ENCODE measurements at places on chromosomes 12 and 14. TPM values are rescaled to one million over a fixed set of nuclear protein-coding genes. Genes with fewer than 3 reads are reported as not detected.

GRCh38 chr12:93853698-93854478 is 176.7 kb downstream of the CRADD start:
- DNase-seq = peak; percentile 52

DNA sequence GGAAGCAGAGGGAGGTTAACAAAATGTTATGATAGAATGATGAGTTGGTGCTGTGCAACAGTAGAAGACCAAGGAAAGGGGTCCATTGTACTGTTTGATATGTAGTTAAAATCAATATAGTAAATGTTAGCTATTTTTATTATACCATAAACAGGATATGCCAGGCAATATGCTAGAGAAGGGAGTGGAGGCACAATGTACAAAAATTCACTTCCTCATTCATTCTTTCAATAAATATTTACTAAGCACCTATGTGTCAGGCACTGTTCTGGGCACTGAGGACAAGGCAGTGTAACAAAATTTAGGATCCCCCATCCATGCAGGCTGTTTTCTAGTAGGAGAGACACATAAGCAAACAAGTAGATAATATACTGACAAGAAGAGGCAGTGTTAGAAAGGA is 25.0 kb downstream of the FGD6 start:
- DNase-seq = no peak

Gene PRPH
- 0.35 TPM for total RNA-seq

- no peak for DNase-seq
These were observed 3.6 kb downstream of the CMA1 start for GRCh38 chr14:24504425-24504950.

Gene LRRIQ1
- total RNA-seq = not detected

DNA sequence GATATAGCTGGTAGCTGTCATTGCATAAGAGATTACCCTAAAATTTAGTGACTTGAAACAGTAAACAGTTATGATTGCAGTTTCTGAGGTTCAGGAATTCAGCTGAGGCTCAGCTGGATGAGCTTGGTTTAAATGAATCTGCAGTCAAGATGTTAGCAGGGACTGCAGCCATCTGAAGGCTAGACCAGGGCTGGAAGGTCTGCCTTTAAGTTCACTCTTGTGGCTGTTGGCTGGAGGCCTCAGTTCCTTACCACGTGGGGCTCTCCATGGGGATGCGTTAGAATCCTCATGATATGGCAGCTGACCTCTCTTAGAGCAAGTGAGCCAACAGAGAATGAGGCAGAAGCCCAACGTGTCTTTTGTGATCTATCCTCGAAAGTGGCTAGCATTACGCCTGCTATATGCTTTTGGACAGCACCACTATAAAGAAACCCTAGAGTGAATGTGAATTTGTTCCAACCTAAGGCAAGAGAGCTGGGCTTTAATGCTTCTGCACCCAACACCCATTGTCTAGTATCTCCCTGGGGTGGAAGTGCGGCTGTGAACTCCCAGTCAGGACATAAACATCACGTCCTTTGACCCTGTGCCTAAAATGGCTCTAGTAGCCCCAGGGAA is 26.0 kb downstream of the HSPB8 start:
- DNase-seq = no peak

- DNase-seq = no peak
These were observed 171.9 kb downstream of the PRKCH start for GRCh38 chr14:61493239-61493638.

- no peak for DNase-seq
These were observed 30.4 kb upstream of the LRIG3 start for GRCh38 chr12:58950739-58951100.

DNA sequence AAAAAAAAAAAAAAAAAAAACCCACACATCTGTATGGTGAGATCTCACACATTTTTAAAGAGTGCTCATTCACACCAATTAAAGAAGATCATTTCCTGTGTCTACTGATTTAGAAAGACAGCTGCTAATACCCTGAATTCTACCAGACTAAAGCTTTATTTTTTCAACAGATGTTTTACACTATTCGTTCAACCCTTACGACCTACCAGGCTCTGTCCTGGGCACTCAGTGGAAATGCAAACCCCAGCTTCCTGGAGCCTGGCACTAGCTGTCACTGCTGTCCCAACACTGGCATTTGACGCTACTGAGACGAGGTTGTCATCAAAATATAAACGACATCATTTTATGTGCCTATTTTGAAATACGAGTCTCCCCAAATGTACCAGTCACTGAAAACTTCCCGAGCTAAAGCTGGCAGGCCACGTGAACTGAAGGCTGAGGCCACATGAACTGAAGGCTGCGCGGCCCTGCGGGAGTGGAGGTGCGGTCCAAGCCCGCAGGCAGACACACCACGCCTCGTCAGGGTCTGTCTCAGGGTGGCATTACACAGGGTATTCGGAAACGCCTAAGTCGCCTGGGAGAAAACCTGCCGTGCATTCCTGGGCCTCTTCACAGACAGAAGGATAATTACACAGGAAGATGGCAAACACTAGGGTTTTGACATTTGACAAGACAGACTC is 27.2 kb downstream of the SLC15A4 start:
- DNase-seq = no peak

DNA sequence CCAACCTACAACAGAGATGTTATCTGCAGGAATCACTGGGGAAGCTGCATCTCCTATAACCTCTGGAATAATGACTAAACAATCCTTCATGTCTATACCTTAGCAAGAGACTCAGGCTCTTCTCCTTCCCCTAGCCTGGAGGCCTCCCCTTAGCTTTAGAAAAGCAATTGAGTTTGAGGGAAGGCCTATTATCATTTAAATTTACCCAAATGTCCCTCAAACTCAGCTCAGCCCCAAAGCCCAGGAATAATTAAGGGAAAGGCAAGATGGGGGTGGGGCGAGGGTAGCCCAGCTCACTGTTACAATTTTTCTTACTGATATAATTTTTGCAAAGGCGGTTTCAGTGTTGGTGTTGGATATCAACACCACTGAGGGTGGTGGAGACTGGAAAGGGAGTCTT is 151.4 kb upstream of the EEA1 start:
- no peak for DNase-seq

Gene OASL
- total RNA-seq = 135 TPM

DNA sequence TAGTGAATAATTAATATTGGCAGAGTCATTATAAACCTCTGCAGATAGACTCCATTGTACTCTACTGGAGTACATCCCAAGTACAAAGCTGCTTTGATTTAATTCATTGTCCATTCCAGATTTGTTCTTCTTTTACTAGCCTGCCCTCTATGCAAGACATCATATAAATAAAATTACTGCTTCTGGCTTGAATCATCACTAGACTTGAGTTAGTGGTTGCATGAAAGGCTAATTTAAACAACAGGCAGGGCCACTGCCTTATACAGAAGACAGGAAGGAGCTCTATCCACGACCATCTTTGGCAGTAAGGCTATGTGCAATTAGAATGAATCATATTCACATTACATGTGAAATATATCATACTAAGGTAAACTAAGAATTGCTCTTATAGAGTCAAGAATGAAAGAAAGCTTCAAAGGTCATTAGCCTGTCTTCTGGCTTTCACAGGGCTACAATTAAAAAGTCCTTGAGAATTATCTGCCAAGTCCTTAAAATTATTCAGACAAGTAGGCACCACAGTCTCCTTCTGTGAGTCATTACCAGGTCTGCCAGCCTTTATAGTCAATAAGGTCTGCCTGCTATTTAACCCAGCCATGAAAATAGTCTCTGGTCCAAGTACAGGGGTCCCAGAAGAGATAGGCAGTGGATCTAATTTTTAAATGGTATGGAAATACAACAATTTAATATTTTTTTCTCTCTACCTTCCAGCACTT is 631.8 kb downstream of the TMTC2 start:
- DNase-seq = no peak

DNA sequence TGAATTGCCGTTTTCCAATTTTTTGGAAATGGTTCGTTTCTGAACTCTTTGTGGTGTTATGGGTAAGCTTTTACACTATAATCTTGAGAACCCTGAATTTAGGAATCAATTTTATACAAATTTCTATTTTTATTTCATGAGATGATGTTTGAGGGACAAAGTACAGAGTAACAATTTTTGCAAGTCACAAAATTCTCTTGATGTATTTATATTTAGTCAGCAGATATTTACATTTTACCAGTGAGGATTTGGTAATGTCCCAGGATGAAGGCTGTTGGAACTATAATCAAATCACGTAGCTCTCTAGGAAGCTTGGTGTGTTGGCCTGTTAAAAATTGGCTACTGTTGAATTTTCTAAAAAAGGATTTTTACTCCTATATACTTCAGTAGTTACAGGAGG is 24.2 kb downstream of the GPATCH2L start:
- no peak for DNase-seq

DNA sequence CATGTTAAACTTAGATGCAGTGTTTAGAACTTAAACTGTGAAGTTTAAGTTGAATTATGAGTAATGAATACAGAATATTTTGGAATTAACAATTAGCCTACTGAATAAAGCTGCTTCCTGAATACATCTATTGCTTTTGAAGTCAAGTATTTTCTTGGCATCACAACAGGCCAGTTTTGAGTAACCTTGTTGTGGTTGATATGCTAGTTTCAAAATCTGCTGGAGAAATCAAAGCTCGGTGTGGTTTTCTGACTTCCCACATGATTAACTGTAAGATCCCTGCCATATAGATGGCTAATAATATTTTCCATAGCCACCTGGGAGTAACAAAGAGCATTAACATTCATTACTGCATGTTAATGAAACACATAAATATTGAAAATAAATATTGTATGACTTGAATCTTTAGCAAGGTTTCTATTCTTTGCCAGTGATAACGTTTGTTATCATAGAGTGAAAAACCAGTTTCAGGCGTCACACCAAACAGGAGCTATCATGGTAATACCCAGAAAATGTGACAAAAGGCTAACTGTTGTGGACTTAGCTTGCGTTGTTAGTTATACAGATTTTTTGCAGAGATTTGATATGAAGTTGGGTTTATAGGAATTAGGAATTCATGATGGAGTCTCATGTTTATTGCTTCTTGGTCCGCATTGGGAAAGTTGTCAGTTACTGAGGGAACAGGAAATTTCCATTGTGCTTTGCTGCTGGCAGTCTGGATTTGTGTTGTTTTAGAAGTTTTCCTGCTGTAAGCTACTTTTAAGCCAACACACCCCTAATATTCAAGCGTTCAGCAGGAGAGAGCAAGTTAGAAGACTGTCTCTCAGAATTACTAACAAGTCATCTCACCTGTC is 32.1 kb downstream of the PPFIBP1 start:
- no peak for DNase-seq

- DNase-seq = no peak
These were observed 245.8 kb upstream of the RMST start for GRCh38 chr12:97216848-97217247.

DNA sequence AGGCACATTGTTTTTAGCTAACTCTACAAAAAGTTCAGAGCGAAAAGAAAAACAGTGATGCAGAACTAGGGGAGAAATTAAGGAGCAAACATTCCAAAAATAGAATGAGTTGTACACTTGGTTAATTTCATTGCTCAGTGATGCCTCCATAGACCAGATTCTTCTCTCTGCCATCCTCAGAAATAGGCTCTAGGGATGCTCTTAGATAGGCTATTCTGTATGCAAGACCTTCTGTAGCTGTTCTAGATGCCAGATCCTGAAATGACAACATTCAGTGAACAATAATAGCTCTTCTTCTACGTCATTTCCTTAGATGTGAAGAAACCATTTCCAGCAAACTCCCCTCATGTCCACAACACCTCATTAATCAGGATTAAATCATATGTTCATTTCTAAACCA is 466.3 kb downstream of the DIO2 start:
- no peak for DNase-seq

GRCh38 chr14:91380610-91381371 is 36.8 kb downstream of the CCDC88C start:
- DNase-seq = no peak

DNA sequence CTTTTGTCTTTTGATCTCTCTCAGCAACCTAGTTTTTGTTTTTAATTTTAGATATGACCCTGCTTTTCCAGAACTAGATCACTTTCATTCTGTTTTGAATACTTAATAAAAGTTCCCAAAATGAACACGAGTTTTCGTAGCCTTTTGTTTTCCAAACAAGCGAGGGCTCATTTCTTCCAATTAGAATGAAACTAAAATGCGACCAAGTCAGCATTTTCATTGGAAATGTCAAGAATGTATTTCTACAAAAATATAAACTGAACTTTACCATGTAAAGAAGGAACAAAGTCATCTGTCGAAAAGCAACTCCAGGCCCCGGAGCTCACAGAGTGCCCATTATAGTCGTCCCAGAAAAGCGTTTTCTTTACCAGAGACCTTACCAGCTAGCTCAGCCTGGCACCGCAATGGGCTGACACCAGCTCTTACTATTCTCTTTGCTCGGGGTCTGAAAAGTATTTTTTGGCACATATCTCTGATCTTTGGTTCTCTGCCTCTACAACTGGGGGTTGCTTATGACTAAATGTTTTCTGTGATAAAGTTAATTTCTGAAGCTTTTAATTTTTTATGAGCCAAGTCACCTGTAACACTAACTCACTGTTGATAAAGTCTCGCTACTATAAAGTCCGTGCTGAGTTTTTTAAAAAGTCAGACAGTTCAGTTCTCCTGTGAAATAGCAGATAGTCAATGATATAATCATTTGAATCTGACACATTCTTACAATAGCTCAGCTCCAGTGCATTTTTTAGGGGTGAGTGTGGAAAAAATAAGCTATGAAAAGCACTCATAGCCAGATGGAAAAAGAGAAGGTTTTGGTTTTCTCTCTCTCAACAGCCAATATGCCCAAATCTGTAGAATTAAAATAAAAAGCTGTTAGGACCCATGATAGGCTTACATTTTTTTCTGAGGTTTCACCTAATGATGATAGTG is 43.4 kb downstream of the SAMD4A start:
- DNase-seq = no peak

DNA sequence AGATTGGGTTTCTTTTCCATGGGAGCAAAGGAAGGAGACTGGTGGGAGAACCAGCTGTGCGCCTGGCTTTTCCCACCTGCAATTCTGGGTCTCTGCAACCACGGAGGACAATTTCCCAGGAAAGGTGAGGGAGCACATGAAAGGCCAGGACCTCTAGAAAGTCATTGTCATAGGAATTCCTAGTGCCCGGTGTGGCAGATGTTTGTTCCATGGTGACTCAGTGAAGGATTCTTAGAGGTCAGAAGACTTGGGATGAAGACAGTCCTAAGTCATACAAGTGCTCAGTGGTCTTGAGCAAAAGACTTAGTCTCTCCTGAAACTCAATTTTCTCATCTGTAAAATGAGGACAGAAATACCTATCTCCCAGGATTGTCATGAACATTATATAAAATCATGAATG is 51.3 kb downstream of the KCNA5 start:
- no peak for DNase-seq

Gene PPP4R4
- total RNA-seq = 0.68 TPM

- DNase-seq = no peak
These were observed 48.1 kb upstream of the VASH1 start for GRCh38 chr14:76713121-76713520.

Gene STAC3
- total RNA-seq = 5.4 TPM

All from activated CD8-positive, alpha-beta memory T cell treated with anti-CD3 and anti-CD28 coated beads, Interleukin-2, amount 10 ng/mL, durations not matched to agents 7 days and 5 days (primary cell).